ENCODE measurements at places on chromosomes 2 and 18. TPM values are rescaled to one million over a fixed set of nuclear protein-coding genes. Genes with fewer than 3 reads are reported as not detected.

Gene DTNB
- 4.8 TPM for total RNA-seq

GRCh38 chr2:46874236-46874929 is 41.2 kb downstream of the MCFD2 start:
- DNase-seq = peak; percentile 83

Gene DNAJC5G
- not detected for total RNA-seq

- peak; percentile 53 for DNase-seq
These were observed 1.7 kb upstream of the RFTN2 start for GRCh38 chr2:197677056-197677455.

Gene SLC40A1
- 19.4 TPM for total RNA-seq

Gene PLCD4
- total RNA-seq = 2.2 TPM

DNA sequence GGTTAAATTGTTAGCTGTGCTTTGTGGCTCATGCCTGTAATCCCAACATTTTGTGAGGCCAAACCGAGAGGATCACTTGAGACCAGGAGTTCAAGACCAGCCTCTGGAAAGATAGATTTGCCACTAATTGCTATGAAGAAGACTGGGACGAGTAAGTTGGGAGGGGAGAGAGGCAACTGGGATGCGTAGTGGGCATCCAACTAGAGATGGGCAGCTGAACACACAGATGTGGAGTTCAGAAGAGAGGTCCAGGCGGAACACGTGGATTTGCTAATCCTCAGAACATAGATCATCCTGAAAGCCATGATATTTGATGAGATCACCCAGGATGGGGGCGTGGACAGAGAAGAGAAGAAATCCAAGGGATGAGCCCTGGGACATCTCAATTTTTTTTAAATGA is 48.7 kb downstream of the CYP26B1 start:
- no peak for DNase-seq

Data from fibroblast of villous mesenchyme (primary cell).